Activated CD4-positive, alpha-beta T cell treated with anti-CD3 and anti-CD28 coated beads, Interleukin-2, amount 10 ng/mL, durations not matched to agents 7 days and 5 days (primary cell): ENCODE measurements at places on chromosomes 7 and 10. TPM values are rescaled to one million over a fixed set of nuclear protein-coding genes. Genes with fewer than 3 reads are reported as not detected.

ASAH2B gene
- total RNA-seq = 3.3 TPM

- no peaks in the 10 kb centered on the region for H3K36me3 ChIP-seq
- no peak for DNase-seq
- H3K4me3 ChIP-seq = no peak overlapping the region
- peaks cover 10% of the 10 kb centered on the region for H3K4me1 ChIP-seq
- H3K27me3 ChIP-seq = no peaks in the 10 kb centered on the region
Observed at GRCh38 chr10:88333248-88333630, 249.9 kb downstream of the RNLS start.

OGDHL gene
- total RNA-seq = not detected

GRCh38 chr7:127901895-127902703, 129.1 kb downstream of the LRRC4 start:
- H3K27ac ChIP-seq = no peak overlapping the region
- H3K36me3 ChIP-seq = peaks cover 13% of the 10 kb centered on the region
- peaks cover 42% of the 10 kb centered on the region for H3K4me1 ChIP-seq
- no peak overlapping the region for H3K4me3 ChIP-seq
- no peaks in the 10 kb centered on the region for H3K27me3 ChIP-seq

DNA sequence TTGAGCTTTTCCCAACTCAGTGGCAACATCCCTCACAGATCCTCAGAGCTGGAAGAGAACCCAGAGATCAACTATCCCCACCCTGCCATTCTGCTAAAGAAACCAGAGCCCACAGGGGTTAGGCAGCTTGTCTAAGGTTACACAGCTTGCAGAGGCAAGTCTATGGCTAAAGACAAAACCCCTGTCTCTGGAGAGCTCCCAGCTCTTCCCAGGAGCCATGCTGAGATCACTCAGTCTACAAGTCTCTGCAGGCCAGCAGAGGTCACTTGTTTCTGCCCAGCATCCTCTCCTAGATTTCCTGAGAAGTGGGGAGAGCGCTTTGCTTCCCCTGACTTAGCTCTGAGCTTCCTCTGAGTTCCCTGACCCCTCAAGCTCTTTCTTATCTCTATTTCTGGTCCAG, 28.5 kb upstream of the LOXL4 start:
- DNase-seq = no peak
- H3K4me1 ChIP-seq = no peaks in the 10 kb centered on the region

RBP4 gene
- total RNA-seq = not detected

DNA sequence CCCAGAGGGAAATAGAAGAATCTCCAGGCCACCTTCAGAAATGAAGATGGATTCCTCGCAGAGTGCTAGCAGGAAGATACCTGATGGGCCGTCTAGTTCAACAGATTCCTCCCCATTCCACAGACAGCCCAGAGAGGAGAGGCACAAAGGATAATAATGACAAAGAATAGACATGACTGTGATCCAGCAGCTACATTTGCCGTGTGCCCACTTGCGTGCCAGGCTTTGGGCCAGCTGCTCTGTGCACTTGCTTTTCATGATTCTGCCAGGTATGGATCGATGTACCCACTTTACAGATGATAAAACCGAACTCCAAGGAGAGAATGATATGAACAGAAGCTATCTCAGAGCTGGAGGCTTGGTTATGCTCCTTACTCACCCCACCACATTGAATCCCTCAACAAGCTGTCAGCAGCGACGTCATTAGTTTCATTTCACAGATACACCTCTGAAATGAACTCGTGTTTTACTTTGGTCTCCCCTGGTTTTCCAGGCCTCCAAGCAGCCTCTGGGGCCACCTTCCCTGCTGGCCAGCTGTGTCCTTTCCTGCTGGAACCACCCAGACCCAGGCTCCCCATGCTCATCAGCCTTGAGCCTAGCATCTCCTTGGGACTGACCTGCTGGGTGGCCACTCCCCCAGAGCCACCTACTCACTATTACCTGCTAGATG, 11.9 kb upstream of the WDFY4 start:
- H3K27me3 ChIP-seq = no peaks in the 10 kb centered on the region
- no peak overlapping the region for H3K27ac ChIP-seq
- no peaks in the 10 kb centered on the region for H3K4me1 ChIP-seq
- H3K36me3 ChIP-seq = no peaks in the 10 kb centered on the region
- H3K4me3 ChIP-seq = no peak overlapping the region

AKR1D1 gene
- total RNA-seq = not detected

GRCh38 chr7:36138209-36138608, 14.8 kb upstream of the EEPD1 start:
- no peak for DNase-seq
- H3K4me1 ChIP-seq = no peaks in the 10 kb centered on the region
- peaks cover 6% of the 10 kb centered on the region for H3K27me3 ChIP-seq
- H3K27ac ChIP-seq = no peak overlapping the region
- H3K4me3 ChIP-seq = no peak overlapping the region

GRCh38 chr10:79418274-79418673, 27.1 kb downstream of the ZCCHC24 start:
- no peaks in the 10 kb centered on the region for H3K4me1 ChIP-seq
- H3K4me3 ChIP-seq = no peak overlapping the region
- no peak overlapping the region for H3K27ac ChIP-seq
- no peak for DNase-seq

- no peaks in the 10 kb centered on the region for H3K27me3 ChIP-seq
- no peaks in the 10 kb centered on the region for H3K36me3 ChIP-seq
- peak; percentile 77 for DNase-seq
- no peaks in the 10 kb centered on the region for H3K4me1 ChIP-seq
- H3K4me3 ChIP-seq = no peak overlapping the region
- H3K27ac ChIP-seq = no peak overlapping the region
Observed at GRCh38 chr10:77173615-77174461, 463.8 kb downstream of the KCNMA1 start.

CPVL gene
- not detected for total RNA-seq
